ENCODE measurements at places on chromosomes 13 and 19.

DNA sequence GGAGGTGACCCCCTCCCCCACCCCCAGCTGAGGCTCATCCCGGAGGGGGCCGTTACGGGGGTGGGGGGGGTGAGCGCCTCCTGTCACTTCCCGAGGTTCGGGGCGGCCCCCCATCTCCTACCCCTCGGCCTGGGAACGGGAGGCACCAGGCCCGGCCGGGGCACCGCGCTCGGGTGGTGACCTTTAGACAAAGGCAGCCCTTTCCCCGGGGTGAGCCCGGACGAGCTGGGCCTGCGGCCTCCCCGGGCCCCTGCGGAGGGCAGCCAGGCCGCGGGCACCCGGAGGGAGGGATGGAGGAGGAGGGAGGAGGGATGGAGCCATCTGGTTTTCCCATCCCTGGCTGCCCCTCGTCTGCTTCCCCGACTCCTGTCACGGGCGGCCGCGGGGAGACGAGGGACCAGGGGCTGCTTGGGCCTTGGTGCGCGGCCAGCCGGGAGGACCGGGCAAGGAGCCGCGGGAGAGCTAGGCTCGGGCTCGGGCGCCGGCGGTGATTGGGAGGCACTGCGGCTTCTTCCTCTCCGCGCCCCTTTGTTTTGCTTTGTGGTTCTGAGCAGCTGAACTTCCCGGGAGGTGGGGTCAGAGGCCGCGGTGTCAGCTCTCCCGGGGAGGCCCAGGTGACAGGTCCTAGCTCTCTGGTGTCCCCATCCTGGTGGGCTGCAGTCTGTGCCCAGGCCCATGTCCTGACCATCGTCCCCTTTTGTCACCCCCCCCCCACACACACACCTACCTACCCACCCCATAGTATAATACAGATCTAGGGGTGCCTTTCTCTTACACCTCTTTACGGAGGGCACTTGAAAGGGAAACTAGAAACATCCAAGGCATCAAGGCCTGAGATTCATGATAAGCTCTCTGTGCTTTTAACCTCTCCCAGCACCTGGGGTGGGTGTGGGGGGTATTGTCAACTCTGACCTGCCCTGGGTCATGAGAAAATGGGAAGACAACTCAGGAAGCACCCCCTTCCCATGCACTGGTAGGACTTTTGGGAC, 1.3 kb downstream of the BICRA start:
- DNase-seq: peak; percentile 41

- no peak for DNase-seq
Observed at GRCh38 chr19:54459282-54460229, 4.0 kb downstream of the LENG9 start.

GRCh38 chr19:6738787-6739389, 592 bp upstream of the TRIP10 start:
- DNase-seq: peak; percentile 63

- DNase-seq: no peak
Observed at GRCh38 chr13:31890946-31891345, 140.6 kb upstream of the FRY start.

DNA sequence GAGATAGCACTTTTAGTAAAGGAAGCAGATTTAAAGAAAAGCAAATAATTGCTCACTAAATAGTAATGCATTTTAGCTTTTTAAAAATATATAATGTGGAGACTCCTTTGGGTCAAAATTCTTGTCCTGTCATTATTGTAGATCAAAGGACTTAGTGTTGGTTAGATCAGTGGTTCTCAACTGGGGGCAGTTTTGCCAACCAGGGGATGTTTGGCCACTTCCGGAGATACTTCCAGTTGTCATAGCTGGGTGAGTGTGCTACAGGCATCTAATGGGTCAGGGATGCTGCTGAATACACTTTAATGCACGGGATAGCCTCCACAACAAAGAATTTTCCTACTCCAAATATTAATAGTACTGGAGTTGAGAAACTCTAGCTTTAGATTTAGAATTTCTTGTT, 126.8 kb downstream of the LMO7 start:
- DNase-seq: no peak

DNA sequence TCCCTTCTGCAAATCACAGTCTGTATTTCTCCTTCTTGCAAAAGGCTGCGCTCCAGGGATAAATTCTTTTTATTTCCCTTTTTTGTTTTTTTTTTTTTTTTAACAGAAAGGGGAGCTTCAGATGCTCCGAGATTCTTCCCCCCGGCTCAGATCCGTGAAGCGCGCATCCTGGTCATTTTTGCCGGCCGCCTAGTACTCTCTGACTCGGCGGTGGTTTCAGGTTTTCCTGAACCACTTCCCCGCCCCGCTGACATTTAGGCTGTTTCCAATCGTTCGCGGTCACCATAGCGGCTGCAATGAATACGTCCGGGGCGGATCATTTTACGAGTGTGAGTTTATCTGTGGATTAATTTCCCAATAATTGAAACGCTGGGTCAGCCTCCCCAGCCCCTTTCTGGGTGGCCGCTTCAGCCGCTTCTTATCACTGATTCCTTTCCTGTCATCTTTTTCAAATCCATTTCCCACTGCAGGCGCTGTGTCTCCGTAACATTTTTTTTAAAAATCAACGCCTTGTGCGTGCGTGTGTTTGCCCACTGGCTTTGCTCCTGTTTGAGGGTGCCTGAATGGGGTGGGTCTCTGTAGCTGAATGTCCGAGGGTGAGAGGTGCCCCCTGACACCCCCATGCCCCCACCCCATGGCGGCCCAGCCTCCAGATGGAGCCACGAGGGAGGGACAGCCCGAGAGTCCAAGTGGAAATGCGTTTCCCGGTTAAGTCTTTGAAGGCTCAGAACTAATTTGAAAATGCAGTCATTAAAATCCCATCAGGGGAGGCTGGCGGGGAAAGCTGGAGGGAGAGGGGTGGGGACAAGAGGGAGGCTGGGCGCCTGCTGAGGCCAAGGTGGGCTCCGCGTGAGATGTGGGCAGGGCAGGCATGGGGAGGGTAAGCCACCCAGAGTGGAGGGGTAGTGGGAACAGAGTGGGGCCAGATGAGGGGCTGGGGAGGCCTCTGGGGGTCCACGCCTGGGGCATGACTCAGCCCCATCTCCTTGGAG, 10.6 kb downstream of the ONECUT3 start:
- no peak for DNase-seq

GRCh38 chr19:2394442-2395292, 32.7 kb downstream of the TIMM13 start:
- peak; percentile 57 for DNase-seq

DNA sequence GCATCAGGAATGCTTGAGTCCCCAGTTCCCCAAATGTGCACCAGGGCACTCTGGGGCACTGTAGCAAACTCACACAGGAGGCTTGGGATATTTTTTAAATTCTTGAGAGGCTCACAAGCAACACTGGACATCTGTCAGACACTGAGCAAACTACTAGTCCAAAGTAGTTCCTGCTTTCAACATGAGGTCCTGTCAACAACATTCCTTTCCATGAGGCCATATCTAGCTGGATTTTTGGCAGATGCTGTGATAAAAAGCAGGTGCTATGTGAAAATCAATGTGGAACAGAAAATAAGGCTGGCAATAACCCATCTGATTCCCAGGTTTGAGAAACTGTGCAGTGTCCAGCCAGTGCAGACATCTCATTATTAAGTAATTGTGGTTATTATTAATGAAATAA, 50.5 kb downstream of the STARD13 start:
- no peak for DNase-seq

- DNase-seq: no peak
Observed at GRCh38 chr19:16612636-16613035, 15.4 kb downstream of the MED26 start.

DNA sequence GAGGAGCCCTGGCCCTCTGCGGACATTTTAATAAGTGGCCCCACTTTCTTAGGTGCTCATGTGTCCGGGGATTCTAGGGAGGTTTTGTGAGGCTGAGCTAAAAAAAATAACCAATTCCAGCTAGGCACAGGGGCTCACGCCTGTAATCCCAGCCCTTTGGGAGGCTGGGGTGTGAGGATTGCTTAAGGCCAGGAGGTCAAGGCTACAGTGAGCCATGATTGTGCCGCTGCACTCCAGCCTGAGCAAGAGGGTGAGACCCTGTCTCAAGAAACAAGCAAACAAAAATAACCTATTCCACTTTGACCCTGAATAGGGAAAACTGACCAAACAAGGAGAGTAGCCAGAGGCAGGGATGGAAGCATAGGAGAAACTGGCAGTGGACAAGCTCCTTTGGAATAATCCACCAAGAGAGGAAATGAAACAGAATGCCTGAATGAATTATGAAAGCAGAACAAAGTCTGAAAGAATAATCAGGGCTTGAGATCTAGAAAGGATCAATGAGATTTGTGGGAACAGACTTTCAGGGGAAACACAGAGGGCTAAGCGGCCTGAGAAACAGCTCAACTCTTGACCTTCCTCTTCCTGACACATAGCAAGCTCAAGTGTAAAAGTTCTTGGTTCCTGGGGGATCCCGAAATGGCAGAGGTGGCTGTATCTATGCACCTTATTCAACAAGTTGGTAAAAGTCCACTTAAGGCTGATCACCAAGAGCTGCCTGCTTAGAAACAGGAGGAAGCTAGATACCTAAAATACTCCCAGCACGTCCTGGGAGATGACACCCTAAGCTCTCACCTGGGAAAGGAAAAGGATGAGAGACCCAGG, 30.1 kb upstream of the FFAR2 start:
- DNase-seq: no peak

DNA sequence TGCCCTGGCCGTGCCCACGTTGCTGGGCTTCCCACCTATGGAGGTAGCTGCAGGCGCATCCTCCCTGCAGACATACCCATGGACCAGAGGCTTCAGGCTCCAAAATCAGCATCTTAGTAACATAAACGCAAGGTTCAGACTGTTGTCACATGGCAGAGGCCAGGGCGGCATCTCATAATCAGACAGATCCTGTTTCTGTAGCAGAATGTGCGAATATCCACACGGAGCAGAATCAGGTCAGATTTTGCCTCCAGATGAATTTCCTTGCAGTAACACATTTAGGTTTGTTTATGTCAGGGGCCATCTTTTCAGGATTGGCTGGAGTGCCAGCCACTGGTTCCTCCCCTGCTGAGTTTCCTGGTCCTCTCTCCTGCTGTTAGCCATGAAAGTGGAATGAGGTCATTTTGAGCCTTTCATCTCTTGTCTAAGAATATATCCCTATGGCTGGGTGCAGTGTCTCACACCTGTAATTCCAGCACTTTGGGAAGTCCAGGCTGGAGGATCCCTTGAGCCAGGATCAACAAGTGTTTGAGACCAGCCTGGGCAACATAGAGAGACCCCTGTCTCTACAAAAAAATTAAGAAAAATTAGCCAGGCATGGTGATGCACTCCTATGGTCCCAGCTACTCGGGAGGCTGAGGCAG, 20.5 kb downstream of the SMARCA4 start:
- no peak for DNase-seq

- DNase-seq: peak; percentile 89
Observed at GRCh38 chr13:72781451-72782439, at the start of the genes DIS3 and PIBF1. TSS of gene DIS3 (minus strand) at chr13:72781900. CDS start at chr13:72781832, 68 bp downstream. TSS of gene PIBF1 (plus strand) at chr13:72782133. CDS start at chr13:72783470, 1,337 bp downstream.

GRCh38 chr13:78047151-78047550, 128.5 kb upstream of the EDNRB start:
- DNase-seq: no peak

- no peak for DNase-seq
Observed at GRCh38 chr19:43455321-43456113, 9.9 kb downstream of the LYPD3 start.

DNA sequence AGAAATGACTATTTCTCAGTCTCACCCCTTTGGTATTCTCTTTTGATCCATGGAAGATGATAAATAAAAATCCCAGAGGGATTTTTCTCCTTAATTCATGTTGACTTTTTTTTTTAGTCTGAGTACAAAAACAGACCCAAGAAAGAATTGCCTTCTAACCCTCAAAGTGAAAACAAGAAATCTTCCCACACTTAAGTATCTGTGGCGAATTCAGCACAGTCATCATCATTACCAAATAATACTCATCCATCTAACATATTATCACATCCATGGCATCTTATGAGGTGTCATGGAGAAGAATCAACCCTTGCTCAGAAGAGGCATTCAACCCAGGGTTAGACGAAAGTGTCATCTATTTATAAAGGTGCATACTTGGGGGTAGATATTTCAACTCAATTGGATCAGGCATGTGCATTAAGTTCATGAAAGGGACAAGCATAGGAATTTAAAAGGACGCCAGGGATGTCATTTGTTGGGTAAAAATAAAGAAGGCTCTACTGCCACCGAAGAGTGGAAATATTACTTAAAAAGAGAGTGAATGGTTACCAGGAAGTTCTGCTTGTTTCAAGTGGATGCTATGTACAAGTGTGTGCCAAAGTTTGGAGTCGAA, 101.9 kb downstream of the FLT1 start:
- DNase-seq: no peak

GRCh38 chr19:22354665-22355064, 67.5 kb downstream of the ZNF98 start:
- no peak for DNase-seq

GRCh38 chr13:107836685-107837084, 378.7 kb downstream of the LIG4 start:
- no peak for DNase-seq

DNA sequence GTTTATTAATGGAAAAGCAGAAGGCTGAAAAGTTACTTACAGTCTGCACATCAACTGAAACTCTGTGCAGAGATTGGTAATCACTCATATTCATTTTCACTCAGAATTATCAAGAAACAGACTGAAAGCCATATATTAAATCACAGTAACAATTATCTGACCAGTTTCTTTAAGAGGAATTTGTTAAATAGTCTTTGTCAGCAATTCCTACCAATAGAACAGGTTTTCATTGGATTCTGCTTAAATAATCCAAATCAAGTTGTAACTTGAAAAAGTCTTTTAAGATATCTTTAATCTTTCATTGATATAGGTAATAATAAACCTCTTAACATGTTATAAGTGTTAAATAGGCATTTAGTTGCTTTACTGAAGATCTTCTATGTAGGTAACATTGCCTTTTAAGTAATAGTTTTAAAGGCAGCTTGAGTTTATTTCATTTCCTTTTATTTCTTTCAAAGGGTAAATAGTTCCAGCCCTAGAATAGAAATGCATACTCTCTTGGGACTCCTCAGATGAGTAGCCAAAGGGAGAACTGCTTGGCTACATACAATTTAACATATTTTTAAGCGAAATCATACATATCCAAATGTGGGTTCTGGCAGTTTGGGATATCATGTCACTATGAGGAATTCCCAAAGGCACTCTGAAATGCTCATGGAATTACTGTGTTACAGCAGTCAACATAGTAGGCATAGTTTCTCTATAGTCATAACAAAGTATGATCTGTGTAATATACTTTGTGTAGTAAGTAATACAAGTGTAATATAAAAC, 326.0 kb upstream of the SPRY2 start:
- no peak for DNase-seq

- no peak for DNase-seq
Observed at GRCh38 chr19:45900738-45901431, 1.5 kb downstream of the MYPOP start.

- no peak for DNase-seq
Observed at GRCh38 chr19:27660428-27660827, 1552.5 kb downstream of the UQCRFS1 start.

DNA sequence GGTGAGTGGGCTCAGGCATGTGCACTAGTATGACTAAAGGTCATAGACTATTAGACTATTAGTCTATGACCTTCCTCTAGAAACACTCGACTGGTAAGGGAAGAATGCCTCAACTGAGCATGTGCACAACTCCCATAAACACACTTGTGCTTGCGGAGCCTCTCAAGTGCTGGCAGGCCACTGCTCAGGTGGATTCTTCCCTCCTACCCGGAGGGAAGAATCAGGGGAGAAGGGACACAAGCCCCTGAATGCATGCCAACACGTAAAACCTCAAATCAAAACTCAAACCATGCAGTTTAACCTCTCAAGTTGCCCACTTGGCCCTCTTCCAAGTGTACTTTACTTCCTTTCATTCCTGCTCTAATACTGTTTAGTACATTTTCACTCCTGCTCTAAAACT, 287.6 kb upstream of the SGCG start:
- no peak for DNase-seq

- DNase-seq: no peak
Observed at GRCh38 chr13:101955764-101956163, 446.1 kb downstream of the FGF14 start.

Data from natural killer cell (primary cell).